Stimulated activated CD4-positive, alpha-beta T cell treated with anti-CD3 and anti-CD28 coated beads, Interleukin-4, amount 100 ng/mL, for 1 hour (primary cell): ENCODE measurements at places on chromosomes 1 and 21.
A peak's percentile ranks its signal among the peaks of the same experiment; 100 is the strongest.

DNA sequence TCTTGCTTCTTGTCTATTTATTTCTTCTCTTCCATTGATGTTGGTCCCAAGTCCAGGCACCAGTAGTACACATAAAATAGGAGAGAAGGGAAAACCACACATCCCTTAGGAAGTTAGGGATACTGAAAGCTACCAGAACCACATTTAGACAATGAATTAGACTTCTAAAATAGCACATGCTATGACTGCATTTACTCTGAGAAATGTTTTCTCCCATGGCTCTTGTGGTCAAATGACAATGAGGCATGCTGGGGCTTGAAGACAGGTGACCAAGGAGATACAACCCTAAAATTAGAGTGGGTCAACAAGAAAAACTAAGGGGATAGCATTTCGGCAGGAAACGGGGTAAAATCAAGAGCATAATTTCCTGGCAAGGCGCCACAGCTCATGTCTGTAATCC, 17.1 kb downstream of the MTOR start:
- no peak for DNase-seq

- DNase-seq: no peak
Measured at GRCh38 chr1:169495046-169495775, 9.5 kb upstream of the SLC19A2 start.

GRCh38 chr1:198638894-198639635, at the start of gene PTPRC:
PTPRC (plus strand) TSS chr1:198639040; CDS start chr1:198639269, 229 bp downstream.
- no peak for DNase-seq

- no peak for DNase-seq
Measured at GRCh38 chr1:115067161-115067859, 22.0 kb downstream of the TSPAN2 start.

- DNase-seq: no peak
Measured at GRCh38 chr1:183640193-183640592, 4.6 kb upstream of the ARPC5 start.

DNA sequence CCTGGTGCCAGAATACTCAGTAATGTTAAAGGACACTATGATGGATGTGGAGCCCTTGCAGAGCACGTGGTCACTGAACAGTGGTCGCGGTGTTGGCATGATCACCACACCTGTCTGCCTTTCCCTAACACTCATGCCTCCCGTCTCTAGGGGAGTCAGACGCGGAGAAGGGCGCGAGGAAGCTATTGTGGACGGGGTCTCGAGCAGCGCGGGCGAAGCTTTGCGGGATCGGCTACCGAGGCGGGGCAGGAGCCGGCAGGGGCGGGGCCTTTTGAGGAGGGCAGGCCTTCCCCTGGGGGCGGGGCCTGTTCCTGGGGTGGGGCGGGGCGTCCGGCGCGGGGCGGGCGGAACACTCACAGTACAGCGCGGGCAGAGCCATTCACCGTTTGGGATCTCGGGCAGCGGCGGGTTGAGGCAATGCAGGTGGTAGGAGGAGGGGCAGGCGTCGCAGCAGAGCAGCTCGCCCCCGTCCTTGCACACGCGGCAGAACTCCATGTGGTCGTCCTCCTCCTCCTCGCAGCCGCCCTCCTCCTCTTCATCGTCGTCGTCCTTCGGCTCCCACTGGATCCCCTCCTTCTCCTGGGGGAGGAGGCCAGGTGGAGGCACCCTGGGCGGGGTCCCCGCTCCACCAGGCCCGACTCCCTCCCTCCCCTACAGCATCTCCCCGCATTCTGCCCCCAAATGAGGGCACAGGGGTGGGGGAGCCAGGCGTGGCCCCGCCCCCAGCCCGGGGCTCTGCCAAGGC, 31.5 kb downstream of the CHD5 start:
- peak; percentile 74 for DNase-seq
